ENCODE measurements at places on chromosomes 2 and 18. TPM values are rescaled to one million over a fixed set of nuclear protein-coding genes. Genes with fewer than 3 reads are reported as not detected.

The TSPYL6 gene
- not detected for total RNA-seq

The CASP10 gene
- 33.9 TPM for total RNA-seq

The ABCG8 gene
- total RNA-seq: not detected

The LRRC30 gene
- not detected for total RNA-seq

The ARHGEF33 gene
- 0.12 TPM for total RNA-seq

The MEX3C gene
- 51.6 TPM for total RNA-seq
